HFFc6 (cell line): ENCODE measurements at places on chromosomes 3 and 15.
A peak's percentile ranks its signal among the peaks of the same experiment; 100 is the strongest.

- no peak for DNase-seq
- H3K4me3 ChIP-seq: no peak overlapping the region
- H3K27me3 ChIP-seq: peaks cover 9% of the 10 kb centered on the region; the same call in 1 of the 2 replicates
- no peak overlapping the region for H3K27ac ChIP-seq
- no peaks in the 10 kb centered on the region for H3K4me1 ChIP-seq
- H3K36me3 ChIP-seq: no peaks in the 10 kb centered on the region
Measured at GRCh38 chr3:30832961-30833575, 61.4 kb downstream of the GADL1 start.

DNA sequence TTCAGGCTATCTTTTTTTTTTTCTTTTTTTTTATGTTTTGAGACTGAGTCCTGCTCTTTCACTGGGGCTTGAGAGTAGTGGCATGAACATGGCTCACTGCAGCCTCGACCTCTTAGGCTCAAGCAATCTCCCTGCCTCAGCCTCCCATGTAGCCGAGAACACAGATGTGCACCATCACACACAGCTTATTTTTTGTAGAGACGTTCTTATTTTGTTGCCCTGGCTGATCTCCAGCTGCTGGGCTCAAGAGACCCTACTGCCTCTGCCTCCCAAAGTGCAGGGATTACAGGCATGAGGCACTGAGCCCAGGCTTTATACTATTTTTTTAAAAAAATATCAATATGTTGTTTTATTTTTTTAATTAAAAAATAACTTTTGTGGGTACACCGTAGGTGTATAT, 467.3 kb downstream of the CADM2 start:
- no peak for DNase-seq
- no peak overlapping the region for H3K27ac ChIP-seq
- no peaks in the 10 kb centered on the region for H3K36me3 ChIP-seq
- H3K27me3 ChIP-seq: no peaks in the 10 kb centered on the region; the same call in 1 of the 2 replicates
- H3K4me3 ChIP-seq: no peak overlapping the region

GRCh38 chr3:58829321-58830000, 162.9 kb upstream of the FAM3D start:
- peaks cover 3% of the 10 kb centered on the region for H3K27me3 ChIP-seq
- H3K36me3 ChIP-seq: no peaks in the 10 kb centered on the region; the same call in 1 of the 2 replicates
- peaks cover 37% of the 10 kb centered on the region for H3K4me1 ChIP-seq
- H3K27ac ChIP-seq: no peak overlapping the region
- H3K4me3 ChIP-seq: no peak overlapping the region
- no peak for DNase-seq

GRCh38 chr3:66101901-66102300, 63.2 kb upstream of the MAGI1 start:
- no peak overlapping the region for H3K4me3 ChIP-seq
- H3K36me3 ChIP-seq: no peaks in the 10 kb centered on the region
- no peak overlapping the region for H3K27ac ChIP-seq
- no peaks in the 10 kb centered on the region for H3K27me3 ChIP-seq
- no peak for DNase-seq
- H3K4me1 ChIP-seq: peaks cover 49% of the 10 kb centered on the region

GRCh38 chr3:178172121-178172520, 364.1 kb upstream of the KCNMB2 start:
- no peak for DNase-seq
- no peaks in the 10 kb centered on the region for H3K27me3 ChIP-seq
- H3K27ac ChIP-seq: no peak overlapping the region
- no peaks in the 10 kb centered on the region for H3K36me3 ChIP-seq
- no peak overlapping the region for H3K4me3 ChIP-seq

DNA sequence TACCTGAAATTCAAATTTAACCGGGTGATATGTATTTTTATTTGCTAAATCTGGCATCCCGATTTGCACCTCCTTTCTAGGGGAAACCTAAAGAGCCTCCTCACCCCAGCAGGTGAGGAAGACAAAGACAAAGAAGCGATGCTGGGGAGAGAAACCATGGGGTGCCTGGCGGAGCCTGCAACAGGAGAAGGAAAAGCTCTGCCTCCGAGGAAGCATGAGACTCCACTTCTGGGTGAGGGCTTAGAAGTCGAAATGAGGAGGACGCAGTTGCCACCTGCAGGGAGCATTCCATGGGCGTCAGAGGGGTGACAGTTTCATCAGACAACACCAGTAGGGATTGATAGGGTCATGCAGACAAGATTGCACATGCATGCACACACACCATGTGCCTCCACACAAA, 30.5 kb upstream of the LYZL4 start:
- no peak for DNase-seq
- no peaks in the 10 kb centered on the region for H3K36me3 ChIP-seq
- H3K27me3 ChIP-seq: peaks cover 34% of the 10 kb centered on the region
- no peaks in the 10 kb centered on the region for H3K4me1 ChIP-seq

GRCh38 chr3:122687298-122687697, 6.7 kb downstream of the PARP14 start:
- no peaks in the 10 kb centered on the region; the same call in 1 of the 2 replicates for H3K36me3 ChIP-seq
- DNase-seq: no peak
- H3K4me3 ChIP-seq: no peak overlapping the region
- H3K27me3 ChIP-seq: peaks cover 2% of the 10 kb centered on the region; the same call in 1 of the 2 replicates
- H3K27ac ChIP-seq: no peak overlapping the region

GRCh38 chr15:63491116-63491827, 13.1 kb upstream of the USP3 start:
- no peaks in the 10 kb centered on the region for H3K36me3 ChIP-seq
- H3K4me3 ChIP-seq: no peak overlapping the region
- peaks cover 23% of the 10 kb centered on the region for H3K4me1 ChIP-seq
- H3K27ac ChIP-seq: no peak overlapping the region

DNA sequence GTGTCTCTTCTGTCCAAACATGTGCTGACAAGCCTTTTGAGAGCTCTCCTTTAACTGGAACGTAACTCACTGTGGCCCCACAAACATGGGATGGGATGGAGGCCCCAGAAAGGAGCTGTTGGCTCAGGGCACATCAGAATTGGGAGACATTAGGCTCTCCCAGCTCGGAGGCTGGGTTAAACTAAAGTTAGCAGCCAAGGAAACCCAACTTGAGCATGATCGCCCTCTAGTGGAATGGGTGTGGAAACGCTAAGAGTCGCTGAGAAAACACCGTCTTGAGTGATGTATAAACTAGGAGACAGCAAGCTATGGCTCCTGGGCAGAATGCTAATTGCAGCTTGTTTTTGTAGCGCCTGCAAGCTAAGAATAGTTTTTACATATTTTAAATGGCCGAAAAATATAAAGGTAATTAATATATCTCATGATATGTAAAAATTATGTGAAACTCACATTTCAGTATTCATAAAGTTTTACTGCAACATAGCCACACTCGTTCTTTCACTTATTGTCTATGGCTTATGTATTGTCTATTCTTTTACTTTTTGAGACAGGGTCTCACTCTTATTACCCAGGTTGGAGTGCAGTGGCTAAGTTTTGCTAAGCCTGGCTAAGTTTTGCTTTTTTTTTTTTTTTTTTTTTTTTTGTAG, 138.8 kb upstream of the HACD2 start:
- H3K27me3 ChIP-seq: peaks cover 13% of the 10 kb centered on the region
- peak overlapping the region; percentile 77 for H3K27ac ChIP-seq
- peaks cover 46% of the 10 kb centered on the region for H3K36me3 ChIP-seq
- no peak overlapping the region for H3K4me3 ChIP-seq

GRCh38 chr3:130707902-130708601, 38.6 kb downstream of the PIK3R4 start:
- no peaks in the 10 kb centered on the region for H3K27me3 ChIP-seq
- peak overlapping the region; percentile 14; the same call in 1 of the 2 replicates for H3K27ac ChIP-seq
- no peak overlapping the region for H3K4me3 ChIP-seq
- peaks cover 41% of the 10 kb centered on the region for H3K4me1 ChIP-seq
- peaks cover 17% of the 10 kb centered on the region for H3K36me3 ChIP-seq
